ENCODE measurements at places on chromosomes 4 and X.

GRCh38 chrX:20263474-20263873 lies 3.2 kb downstream of the RPS6KA3 start:
- DNase-seq = peak; percentile 62

- no peak for DNase-seq
Observed at GRCh38 chrX:55839485-55839884, 121.9 kb downstream of the RRAGB start.

DNA sequence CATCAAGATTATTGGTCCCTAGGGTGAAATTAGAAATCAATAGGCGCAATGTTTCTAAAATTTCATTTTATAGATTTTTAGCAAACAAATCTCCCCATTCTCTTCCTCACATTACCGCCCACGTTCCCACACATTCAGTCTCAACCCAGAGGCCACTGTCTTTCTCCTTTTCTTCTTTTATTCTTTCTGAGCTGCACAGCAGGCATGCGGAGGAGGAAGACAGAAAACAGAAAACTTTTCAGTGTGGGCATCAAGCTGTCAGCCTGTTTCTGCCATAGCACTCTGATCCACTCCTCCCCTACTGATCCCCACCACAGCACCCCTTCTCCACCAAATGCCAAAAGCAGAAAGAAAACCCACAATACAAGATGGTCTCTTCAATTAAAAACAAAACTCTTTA lies 94.8 kb upstream of the ADAMTS3 start:
- DNase-seq = no peak

- DNase-seq = peak; percentile 87
Observed at GRCh38 chrX:37349221-37350033, at the start of gene PRRG1. Gene PRRG1 (plus strand): TSS chrX:37349364. CDS start chrX:37406250, 56,886 bp downstream.

DNA sequence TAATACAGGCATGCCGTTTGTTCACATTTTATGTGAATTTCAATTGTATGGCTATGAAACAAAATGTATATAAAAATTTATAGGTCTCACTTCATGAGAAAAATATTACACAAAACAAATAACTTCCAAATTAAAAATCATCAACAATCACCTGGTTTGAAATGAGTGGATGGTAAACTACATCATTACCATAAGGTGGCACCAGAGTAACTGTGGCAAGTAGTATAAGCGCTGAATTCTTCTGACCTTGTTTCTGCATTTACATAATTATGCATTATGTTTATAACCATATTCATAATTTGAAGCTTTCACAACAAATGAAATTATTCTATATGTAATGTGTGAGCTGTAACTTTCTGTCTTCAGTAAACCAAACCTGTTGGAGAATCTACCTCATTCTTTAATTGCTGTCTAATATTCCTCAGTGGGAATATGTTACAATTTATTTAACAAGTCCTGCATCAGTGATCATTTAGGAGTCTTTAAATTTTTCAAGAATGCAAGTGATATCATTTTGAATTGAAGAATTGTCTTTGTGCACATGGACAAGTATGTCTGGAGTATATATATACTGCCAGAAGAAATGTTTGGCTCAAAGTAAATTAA lies 55.2 kb downstream of the MMRN1 start:
- DNase-seq = no peak

- DNase-seq = peak; percentile 87
Observed at GRCh38 chr4:38322714-38323113, 341.3 kb upstream of the KLF3 start.

DNA sequence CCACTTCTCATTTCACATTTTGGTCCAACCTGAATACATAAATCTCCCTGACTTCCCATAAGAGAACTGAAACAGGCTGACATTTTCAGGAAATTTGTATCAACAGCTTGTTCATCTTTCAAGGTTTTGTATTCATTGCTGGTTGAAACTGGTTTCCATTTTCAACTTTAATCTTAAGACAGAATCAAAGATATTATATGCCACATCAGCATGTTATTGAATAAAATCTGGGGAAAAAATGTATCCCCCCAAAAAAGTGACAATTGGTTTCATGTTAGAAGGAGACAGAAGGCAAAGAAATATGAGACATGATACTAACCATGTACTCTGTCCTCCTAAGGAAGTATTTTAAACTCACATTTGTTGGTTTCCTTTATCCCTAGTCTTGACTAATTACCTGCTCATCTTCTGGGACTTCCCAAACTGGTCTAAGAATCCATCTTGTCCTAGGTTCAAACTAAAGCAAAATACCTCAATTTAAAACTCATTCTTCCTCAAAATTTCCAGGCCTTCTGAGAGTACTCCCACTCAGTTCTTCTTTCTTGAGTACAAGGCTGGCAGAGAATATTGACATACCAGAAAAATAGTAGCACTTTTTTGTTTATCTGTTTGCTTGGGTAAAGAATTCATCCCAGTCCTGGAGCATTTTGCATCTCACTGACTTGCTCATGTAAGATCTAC lies 3.1 kb upstream of the ANTXR2 start:
- DNase-seq = no peak

GRCh38 chr4:39823191-39823590 lies 125.3 kb downstream of the UBE2K start:
- DNase-seq = no peak

DNA sequence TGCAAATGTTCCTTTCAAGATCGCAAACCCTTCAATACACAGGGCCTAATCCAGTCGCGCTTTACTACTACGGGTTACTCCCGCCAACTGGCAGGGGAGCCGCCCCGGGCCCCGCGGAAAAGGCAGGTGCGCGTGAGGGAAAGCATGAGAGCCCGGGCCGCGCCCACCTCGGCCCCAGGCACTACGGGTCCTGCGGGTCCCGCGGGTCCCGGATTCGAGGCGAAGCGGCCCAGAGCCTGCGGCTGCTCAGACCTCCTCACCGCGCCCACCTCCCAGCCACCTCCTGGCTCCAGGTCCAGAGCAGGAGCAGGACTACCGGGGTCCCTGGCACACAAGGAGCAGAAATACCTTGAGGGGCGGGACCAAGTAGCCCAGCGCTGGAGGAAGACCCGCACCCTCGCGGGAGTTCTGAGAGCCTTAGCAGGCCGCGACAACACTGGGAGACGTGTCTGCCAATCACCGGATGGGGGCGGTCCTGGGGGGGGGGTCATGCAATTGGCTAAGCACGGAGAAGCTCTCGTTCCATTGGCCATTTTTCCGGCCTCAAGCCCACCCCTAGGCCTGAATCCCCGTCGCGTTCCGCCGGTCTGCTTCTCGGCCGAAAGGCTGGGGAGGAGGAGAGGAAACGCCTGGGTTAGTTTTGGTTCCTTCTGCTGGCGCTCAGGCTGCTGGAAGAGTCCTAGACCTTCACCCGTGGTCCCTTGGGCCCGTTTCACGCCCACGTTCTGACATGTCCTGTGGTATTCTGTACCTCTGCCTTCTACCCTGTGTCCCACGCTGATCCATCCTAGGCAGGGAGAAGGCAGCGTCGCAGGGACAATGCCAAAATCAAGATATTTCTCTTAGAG lies 29.0 kb downstream of the ERVMER34-1 start:
- peak; percentile 94 for DNase-seq

- no peak for DNase-seq
Observed at GRCh38 chr4:109640644-109641043, 62.6 kb downstream of the CASP6 start.

GRCh38 chrX:22383988-22384387 lies 111.3 kb downstream of the CBLL2 start:
- no peak for DNase-seq

- DNase-seq = peak; percentile 77
Observed at GRCh38 chr4:168859888-168860694, 150.0 kb downstream of the CBR4 start.

- no peak for DNase-seq
Observed at GRCh38 chrX:21683941-21684340, 25.8 kb upstream of the KLHL34 start.

DNA sequence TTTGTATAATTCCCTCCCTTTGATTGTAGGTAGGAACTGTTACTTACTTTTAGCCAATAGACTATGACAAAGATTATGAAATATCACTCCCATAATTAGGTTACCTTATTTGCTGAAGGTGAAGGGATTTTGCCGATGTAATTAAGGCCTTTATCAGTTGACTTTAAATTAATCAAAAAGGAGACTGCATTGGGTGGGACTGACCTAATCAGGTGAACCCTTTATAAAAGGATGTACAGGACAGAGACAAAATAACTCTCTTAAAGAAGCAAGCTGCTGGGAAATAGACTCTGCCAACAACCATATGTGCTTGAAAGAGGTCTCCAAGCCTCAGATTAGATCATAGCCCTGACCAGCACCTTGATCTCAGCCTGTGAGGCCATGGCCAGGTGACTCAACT lies 167.6 kb downstream of the SOX3 start:
- DNase-seq = no peak

DNA sequence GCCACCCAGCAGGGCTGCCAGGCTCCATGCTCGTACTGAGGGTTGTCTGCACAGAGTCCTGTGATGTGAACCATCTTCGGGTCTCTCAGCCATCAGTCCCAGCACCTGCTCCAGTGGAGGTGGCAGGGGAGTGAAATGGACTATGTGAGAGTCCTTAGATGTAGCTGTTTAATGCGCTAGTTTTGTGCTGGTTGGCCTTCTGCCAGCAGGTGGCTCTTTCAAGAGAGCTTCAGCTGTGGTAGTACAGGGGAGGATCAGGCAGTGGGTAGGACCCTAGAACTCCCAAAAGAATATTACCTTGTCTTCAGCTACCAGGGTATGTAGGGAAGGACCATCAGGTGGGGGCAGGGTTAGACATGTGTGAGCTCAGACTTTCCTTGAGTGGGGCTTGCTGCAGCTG lies 1066.0 kb downstream of the GLUD2 start:
- no peak for DNase-seq

DNA sequence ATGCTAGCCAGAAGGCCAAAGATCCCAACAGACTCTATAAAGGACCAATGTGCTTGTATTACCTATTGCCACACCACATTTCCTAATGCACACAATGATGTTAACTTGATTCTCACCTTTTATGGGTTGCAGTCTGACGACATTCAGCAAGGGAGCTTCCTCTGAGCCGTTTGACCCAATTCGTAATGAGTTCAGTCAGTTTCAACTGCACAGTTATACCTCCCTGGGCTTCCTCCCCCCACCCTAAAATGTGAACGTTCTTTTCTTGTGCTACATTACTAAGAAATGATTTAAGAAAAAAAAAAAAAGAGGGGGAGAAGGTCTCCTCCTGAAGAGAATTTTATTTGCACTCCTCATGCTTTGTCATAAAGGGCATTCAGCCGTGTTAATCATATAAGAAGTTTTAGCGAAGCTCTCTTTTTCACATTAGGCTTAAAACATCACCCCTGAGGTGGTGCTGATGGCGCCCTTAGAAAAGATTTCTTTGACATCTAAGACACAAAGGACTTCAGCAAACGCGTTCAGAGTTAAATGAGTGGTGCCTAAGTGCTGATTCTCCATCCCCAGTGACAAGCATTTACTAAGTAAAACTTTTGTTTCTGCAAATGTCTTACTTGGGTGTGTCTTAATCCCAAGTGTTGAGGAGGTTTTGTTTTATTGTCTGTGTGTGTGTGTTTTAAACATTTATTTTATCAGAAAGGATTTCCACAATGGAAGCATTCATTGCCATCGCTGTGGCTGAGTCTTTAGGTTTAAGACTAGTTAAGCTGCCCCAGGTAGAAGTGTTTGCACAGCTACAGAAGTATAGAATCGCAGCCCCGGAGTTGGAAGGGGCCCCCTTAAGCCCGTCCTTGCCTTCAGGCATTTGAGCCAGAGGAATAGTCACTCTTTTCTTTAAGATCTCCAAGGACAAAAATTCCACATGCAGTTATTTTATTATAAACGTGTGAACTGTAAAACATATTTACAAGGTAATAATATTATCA lies 15.2 kb upstream of the GPC3 start:
- no peak for DNase-seq

DNA sequence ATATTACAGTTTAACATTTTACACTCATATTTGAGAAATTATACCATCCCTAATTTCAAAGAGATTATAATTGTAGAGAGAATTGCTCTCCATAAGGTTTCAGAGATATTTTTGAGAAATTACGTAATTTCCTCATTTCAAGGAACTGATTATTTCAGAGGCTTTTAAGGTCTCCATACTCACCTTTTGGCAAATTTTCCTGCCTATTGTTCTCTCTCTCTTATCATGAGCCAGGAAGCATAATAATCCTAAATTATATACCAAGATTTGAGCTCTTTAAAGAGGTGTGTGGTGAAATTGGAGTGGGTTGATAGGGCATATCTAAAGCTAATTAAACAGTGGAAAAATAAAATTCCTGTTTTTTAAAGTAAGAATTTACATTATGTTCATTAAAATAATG lies 248.9 kb upstream of the FTHL17 start:
- no peak for DNase-seq

- DNase-seq = no peak
Observed at GRCh38 chrX:153004780-153005179, 10.9 kb upstream of the PNMA5 start.

GRCh38 chr4:25308761-25309160 lies 3.8 kb upstream of the ZCCHC4 start:
- peak; percentile 49 for DNase-seq

- DNase-seq = peak; percentile 78
Observed at GRCh38 chr4:6773106-6773505, 9.4 kb upstream of the KIAA0232 start.

DNA sequence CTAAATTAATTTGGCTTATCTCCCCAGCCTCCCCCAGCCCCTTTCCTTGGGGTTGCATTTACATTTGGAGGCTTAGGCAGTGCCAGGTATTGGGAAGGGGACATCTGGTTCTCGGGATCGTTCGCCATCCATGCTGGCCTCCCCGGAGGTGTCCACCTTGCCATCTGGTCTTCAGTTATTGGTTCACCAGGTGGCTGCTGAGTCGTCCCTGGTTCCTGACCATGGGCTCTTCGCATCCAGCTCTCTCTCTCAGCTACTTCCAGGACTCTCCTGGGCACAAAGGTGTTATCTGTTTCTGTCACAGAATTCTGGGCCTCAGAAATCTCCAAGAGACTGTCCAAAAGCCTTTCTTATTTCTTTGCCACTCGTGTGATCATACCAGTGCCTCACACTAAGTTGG lies 75.4 kb upstream of the SCOC start:
- DNase-seq = no peak

GRCh38 chr4:127251423-127251822 lies 381.3 kb upstream of the INTU start:
- peak; percentile 37 for DNase-seq

GRCh38 chr4:39256436-39256835 lies 74.1 kb downstream of the WDR19 start:
- DNase-seq = peak; percentile 7

- no peak for DNase-seq
Observed at GRCh38 chrX:110136136-110136535, 133.2 kb downstream of the TMEM164 start.

DNA sequence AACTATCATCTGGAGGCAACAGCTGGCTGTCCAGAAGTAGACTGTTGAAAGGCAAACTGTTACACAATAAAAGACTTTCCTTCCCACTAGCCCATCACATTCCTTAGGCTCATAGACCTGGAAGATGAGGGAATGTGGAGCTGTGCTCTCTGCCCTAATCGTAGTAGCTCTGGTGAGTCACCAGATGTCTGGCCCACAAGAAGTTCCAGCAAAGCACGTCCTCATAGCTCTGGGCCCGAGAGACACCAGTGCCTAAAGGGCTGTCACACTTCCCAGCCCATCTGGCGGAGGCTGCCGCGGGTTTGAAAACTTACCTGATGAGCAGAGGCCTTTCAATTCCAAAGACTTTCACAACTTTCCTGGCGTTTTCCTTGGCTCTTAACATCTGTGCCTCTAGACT lies 81.7 kb upstream of the STOX2 start:
- DNase-seq = peak; percentile 75

Measured in M059J (cell line).